ENCODE measurements at places on chromosomes 7 and 10.
A peak's percentile ranks its signal among the peaks of the same experiment; 100 is the strongest.

- no peak for DNase-seq
These were observed 19.0 kb downstream of the C10orf90 start for GRCh38 chr10:126651467-126651866.

DNA sequence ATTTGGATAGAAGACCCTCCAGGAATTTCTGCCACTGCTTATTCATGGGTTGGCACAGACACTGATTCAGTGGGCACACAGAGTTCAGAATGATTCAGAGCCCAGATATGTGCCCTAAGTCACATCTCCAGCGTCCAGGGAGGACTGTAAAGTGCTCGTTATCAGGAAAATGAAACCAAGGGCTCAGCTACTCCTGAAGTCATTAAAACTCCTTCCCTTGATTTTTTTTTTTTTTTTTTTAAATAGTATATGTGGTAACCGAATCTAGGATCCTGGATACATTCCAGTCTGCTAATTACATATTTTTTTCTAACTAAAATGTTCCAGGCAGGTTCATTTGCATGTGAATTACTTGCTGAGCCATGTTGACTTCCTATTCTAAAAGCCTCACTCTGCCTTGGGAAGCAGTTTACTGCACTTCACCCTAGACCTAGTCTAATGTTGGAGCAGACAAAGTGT, 34.7 kb downstream of the MET start:
- no peak for DNase-seq

DNA sequence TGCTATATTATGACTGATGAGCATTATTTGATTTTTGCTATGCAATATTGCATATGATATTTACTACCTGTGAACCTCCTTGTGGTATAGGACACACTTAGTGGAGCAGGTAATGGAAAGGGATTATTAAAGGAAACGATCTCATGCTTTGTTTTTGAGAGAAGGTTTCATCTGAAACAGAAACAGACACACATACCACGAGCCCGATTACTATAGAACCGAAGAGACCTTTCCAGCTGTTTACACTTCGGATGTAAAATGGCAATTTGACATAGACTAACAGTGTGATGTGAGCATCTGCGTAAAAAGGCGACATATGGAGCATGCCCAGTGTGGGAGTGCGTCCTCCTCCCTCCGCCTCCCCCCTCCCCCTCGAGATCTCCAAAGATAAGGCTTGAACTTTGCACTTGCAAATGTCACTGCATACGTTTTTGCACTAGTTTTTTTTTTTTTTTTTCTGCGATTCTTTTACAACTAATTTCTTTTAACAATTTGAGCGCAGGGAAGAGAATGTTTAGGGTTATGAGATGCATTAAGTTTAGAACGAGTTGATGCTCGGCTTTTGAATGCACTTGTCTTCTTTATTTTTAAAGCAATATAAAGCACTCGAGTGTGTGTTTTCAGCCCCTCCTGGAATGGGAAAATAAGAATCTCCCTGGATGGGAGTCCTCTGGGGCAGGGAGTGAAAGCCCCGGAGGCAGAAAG, 251.0 kb downstream of the NSUN6 start:
- DNase-seq: peak; percentile 31

GRCh38 chr10:43680035-43680434, 31.4 kb upstream of the ZNF32 start:
- no peak for DNase-seq

- DNase-seq: peak; percentile 50
These were observed at the start of gene CDCA7L for GRCh38 chr7:21945454-21946221. TSS of gene CDCA7L (minus strand) at chr7:21945899. CDS start at chr7:21945804, 95 bp downstream.

DNA sequence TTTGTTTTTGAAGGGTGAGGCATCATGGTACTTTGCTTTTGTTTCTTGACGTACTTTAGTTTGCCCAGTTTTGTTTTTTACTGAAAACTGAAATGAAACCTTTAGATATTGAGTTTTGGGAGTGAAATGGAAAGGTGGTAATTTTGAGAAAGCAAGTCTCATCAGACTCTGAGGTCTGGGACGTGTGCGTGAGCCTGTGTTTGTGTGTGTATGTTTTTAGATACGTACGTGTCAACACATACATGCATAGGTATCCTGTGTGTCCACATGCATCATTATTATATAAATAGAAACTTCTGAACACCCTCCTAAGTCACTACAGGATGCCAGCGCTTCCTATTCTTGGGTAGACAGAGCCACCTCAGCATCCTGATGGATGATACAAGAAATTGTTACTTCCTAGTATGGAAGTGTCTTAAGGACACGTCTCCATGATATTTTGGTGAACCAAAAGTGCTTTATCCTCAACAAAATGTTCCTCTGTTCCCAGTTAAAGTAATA, 47.8 kb downstream of the PROSER2 start:
- no peak for DNase-seq

GRCh38 chr7:96236198-96237039, 85.5 kb downstream of the SLC25A13 start:
- DNase-seq: peak; percentile 5

- DNase-seq: no peak
These were observed 184.9 kb downstream of the DNAJB6 start for GRCh38 chr7:157521752-157522151.

GRCh38 chr7:16918288-16918895, 36.6 kb upstream of the AGR3 start:
- DNase-seq: peak; percentile 29

DNA sequence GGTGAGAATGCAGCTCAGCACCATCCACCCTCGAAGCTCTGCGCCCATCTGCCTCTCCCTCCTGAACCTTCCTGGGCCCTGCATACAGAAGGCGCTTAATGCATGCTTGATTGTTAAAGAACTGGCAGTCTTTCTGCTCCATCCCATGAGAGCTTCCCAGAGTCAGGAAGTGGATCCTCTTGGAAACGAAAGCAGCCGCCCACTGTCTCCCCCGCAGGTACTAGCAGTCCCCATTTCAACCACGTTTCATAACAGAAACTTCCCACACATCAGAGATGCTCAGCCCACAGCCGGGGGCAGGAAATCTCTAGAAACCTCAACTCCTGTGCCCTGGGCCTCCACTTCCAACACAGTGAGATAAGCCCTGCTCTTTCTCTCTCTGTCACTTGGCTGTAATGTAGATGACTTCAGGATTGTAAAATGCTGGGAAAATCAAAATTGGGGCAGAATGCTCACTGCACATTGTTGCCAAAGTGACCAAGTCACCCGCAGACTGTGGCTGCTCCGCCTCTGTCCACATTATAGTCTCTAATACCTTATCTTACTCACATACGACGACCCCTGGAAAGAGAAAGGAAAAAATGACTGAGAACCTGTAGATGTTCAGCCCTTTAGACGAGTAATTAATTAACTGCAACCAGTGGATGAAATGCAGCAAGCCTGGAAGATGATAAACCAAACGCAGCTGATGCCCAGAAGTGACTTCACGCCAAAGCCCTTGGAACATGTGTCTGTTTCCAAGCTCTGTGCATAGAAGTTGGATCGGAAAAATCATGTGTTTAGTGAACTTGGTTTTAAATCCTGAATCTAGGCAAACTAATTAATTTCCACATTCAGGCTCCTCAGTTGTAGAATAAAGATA, 28.5 kb downstream of the GSDME start:
- no peak for DNase-seq

DNA sequence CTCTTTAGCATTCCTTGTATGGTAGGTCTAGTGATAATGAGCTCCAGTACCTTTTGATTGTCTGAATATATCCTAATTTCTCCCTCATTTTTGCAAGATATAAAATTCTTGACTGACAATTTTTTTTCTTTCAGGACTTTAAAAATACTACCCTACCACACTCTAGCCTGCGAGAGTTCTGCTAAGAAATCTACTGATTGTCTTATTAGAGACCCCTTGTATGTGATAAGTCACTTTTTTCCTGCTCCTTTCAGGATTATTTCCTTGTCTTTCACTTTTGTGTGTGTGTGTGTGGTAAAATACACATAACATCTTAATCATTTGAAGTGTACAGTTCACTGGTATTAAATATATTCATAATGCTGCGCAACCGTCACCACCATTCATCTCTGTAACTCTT, 68.7 kb upstream of the PPP1R9A start:
- no peak for DNase-seq

DNA sequence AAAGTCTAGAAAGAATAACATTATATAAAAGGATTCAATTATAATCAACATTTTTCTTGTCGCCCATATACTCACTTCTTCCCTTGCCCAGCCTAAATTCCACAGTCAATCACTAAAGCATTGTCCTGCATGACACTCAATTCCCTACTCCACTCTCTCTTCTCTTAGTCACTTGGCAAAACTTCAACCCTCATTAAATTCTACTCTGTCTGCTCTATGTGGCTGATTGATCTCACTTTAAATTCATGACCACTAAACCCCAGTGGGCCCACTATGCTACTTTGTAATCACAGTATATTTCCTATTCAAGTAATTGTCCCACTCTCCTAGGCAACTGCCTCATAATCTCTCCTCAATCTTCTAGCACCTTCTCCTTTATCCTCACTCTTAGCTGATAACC, 54.1 kb downstream of the MTERF1 start:
- DNase-seq: no peak

- peak; percentile 81 for DNase-seq
These were observed 9.9 kb upstream of the EPHB4 start for GRCh38 chr7:100837099-100837836.

GRCh38 chr10:73588656-73589055, 2.5 kb downstream of the USP54 start:
- DNase-seq: no peak

DNA sequence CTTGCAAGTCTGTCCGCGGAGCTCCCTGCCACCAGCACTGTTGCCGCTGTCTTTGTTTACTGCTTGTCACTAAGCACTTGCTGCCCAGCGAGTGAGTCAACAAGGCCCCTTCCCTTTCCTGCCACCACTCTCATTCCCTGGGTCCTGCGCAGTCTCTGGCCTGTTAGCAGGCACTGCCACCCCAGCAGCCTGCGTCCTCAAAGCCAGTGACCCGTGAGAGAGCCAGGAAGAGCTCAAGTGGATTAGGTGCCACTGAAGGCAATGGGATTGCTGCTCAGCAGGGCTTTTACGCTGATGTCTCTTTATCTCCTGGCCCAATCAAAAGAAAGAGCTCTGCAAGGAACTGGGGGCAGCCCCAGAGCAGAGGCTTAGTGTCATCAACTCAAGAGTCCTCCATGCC, at the start of gene FRMPD2:
Gene FRMPD2, minus strand, starts transcription at position 61 of the 400 bp plus-strand sequence. CDS start 129 bp downstream, outside the sequence.
- DNase-seq: no peak

DNA sequence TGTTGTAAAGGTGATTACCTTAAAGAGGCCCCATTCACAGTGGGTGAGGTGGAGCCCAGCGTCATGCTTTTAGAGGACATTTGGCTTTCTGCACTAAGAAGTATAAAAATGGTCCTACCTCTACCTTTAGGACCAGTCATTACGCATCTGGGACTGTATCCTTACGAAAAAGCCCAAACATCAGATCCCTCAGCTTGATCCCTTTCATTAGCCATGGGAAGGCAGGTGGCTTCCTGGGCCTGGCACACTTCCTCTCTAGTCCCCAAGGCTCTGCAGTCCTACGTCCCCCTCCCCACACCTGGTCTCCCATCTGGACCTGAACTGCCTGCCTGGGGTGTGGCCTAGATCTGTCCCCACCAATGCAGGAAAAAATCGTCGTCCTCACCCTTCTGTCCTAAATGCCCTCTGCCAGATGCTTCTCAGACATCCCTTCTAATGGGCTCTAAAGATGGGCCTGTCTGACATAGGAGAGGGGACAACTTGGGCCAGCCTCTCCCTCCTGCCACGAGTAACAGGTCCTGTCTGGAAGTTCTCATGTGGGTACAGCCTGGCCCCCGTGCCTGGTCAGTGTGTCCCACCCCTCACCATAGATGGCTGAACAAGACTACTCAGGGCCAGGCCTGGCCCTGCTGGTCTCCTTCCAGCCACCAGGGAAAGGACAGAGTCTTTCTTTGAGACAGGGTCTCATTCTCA, 11.8 kb upstream of the SLC18A3 start:
- no peak for DNase-seq

- DNase-seq: no peak
These were observed 100.1 kb downstream of the BTRC start for GRCh38 chr10:101453791-101454718.

DNA sequence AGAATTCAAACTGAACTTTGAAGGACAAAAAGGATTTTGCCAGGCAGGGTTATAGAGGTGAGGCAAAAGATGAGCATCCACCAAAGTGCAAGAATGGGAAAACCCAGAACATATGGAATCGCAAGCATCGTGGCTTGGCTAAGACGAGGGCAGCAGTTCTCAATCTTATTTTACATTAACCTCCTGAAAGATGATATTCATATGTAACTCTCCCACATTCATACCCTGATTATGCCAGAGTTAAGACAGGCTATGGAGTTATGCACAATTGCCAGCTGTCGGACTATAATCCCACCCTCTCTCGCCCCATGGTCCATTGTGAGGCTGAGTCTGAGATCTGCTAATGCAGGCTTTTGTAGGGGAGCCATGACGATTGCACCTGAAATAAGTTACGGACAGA, 21.2 kb upstream of the ASAH2 start:
- no peak for DNase-seq

DNA sequence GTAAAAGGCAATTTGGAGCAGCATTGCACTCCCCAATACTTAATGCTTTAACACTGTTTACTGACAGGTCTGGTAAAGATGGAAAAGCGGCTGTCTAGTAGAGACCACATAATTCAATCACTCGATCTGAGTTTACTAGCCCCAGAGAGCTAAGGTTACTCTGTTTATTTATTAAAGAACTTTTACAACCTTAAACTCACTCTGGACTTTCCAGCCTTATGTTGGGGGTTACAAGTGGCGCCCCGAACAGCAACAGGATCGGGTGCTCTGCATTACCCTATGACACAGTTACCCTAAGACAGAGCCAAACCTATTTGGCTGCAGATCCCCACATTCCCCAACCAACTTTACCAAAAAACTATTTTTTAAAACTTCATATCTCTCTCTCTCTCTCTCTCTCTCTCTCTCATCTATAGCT, 43.9 kb downstream of the MRPS24 start:
- no peak for DNase-seq

GRCh38 chr7:51255036-51255435, 61.6 kb downstream of the COBL start:
- DNase-seq: no peak

- no peak for DNase-seq
These were observed 133.2 kb downstream of the WDR37 start for GRCh38 chr10:1189166-1190051.

GRCh38 chr7:16564909-16565426, 38.3 kb downstream of the LRRC72 start:
- no peak for DNase-seq

- no peak for DNase-seq
These were observed 92.8 kb upstream of the HPS1 start for GRCh38 chr10:98539578-98539977.

GRCh38 chr7:40232242-40232893, 97.6 kb downstream of the SUGCT start:
- DNase-seq: no peak

DNA sequence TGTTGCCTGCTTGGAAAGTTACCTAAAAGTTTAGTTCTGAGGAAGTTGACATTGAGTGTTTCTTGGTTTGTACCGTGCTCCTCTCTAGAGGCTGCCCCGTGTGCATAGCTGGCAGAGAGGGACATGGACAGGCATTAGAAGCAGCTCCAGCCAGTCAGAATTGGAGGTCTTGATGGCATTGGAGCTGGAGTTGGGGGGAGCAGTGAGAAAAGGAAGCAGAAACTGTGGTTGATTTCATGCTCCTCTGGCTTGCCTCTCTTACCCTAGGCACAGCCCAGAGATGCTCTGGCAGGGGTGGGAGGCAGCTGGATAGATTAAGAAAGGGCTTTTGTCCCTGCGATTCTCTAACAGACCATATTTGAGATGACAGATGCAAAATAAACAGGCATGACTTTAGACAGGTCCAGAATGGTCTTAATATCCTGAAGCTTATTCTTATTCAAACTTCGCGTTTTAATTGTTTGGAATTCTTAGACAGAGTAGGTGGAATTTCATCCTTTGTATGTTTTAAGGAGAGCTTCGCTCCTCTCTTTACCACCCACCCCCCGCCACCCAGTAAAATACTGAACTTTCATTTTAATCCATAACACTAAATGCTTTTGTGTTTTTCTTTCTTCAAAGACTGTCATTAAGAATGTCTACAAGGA, 73.5 kb upstream of the GLCCI1 start:
- DNase-seq: no peak

All from hypothalamus (tissue), 51 donors.